ENCODE measurements at places on chromosomes 12 and 14.

DNA sequence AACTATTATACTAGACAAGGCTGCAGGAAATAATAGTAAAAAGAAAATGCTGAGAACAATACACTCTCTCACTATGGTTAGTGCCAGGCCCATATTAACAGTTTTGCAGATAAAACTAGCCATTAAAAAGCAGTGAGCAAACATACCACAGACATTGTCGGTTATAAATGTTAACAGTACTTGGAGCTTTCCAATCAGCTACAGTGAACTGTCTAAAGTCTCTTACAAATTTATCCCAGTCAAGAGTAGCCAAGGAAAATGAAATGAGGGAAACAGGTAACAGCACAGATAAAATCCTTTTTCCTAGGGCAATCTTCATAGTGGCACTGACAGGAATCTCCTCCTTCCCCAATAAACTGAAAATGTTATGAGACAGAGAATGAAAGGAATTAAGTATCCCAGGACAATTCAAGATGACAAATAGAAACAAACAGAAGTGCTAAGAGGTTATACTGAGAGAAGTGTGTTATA is 30.8 kb downstream of the PAWR start:
- DNase-seq = no peak

DNA sequence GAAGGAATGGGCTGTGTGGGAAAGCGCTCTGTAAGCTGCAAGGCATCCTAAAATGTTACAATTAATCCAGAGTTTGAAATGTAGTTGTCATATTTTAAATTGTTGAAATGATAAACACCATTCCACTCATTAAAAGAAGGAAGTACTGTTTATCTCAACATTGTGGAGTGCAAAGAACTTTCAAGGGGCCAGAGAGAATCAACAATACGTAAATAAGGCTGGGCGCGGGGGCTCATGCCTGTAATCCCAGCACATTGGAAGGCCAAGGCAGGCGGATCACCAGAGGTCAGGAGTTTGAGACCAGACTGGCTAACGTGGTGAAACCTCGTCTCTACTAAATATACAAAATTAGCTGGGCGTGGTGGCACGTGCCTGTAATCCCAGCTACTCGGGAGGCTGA is 24.5 kb downstream of the NR1H4 start:
- no peak for DNase-seq

DNA sequence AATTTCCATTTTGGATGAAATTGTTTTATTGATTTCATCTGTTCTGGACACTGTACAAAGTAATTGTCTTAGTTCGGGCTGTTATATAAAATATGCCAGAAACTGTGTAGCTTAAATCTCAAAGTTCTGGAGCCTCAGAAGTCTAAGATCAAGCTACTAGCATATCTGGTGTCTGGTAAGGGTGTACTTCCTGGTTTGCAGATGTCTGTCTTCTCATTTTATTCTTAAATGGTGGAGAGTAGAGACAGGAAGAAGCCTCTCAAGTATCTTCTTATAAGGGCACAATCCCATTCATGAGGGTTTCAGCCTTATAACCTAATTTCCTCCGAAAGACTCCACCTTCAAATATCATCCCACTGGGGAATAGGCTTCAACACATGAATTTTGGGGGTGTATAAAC is 51.3 kb downstream of the MON2 start:
- no peak for DNase-seq

GRCh38 chr12:121797937-121798786 is 4.7 kb upstream of the RHOF start:
- no peak for DNase-seq

DNA sequence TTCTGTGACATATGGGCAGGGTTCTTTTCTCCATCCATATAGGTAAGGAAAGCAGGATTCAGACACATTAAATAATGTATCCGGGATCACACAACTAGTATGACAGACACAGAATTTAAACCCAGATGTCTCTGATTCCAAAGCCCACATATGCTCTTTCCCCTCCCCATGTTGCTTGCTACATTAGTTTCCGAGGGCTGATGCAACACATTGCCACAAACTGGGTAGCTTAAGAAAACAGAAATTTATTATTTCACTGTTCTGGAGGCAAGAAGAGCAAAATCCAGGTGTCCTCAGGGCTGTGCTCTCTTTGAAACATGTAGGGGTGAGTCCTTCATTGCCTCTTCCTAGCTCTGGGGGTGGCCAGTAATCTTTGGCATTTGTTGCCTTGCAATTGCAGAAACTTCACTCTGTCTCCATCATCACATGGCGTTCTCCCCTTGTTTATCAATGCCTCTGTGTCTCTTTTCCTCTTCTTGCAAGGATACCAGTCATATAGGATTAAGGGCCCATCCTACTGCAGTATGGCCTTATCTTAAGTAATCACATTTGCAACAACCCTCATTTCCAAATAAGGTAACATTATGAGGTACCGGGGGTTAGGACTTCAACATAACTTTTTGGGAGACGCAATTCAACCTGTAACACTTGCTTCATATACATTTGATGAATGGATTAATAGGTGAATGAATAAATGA is 83.0 kb upstream of the CCND2 start:
- DNase-seq = no peak

DNA sequence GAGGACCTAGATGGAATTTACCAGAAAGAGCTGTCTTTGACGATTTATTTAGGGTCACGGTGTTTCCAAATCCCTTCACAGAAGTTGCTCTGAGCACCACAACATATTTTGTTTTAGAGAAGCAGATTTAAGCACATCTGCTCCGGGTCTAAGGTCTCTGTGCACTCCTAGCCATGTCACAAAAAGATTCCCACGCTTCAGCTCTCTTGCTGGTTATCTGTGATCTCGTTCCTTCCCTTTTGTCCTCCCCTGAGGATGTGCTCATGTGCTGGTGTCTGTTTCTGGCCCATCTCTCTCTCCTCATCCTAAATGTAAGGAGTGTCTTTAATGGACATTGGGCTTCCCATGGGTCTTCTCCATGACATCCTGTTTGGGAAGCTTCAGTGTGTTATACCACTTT is 53.7 kb upstream of the GNPNAT1 start:
- DNase-seq = no peak

- no peak for DNase-seq
Observed at GRCh38 chr12:85310025-85310424, 30.0 kb downstream of the ALX1 start.

GRCh38 chr14:95514131-95515079 is 2.0 kb downstream of the SYNE3 start:
- DNase-seq = no peak

- DNase-seq = no peak
Observed at GRCh38 chr14:90663140-90663539, 153.1 kb downstream of the TTC7B start.

- no peak for DNase-seq
Observed at GRCh38 chr12:96121271-96121711, 72.9 kb upstream of the ELK3 start.

- DNase-seq = no peak
Observed at GRCh38 chr14:63432228-63432627, 110.9 kb downstream of the PPP2R5E start.

GRCh38 chr14:96902004-96902403 is 104.8 kb downstream of the VRK1 start:
- no peak for DNase-seq

- no peak for DNase-seq
Observed at GRCh38 chr14:54322701-54323337, 74.0 kb upstream of the CDKN3 start.

DNA sequence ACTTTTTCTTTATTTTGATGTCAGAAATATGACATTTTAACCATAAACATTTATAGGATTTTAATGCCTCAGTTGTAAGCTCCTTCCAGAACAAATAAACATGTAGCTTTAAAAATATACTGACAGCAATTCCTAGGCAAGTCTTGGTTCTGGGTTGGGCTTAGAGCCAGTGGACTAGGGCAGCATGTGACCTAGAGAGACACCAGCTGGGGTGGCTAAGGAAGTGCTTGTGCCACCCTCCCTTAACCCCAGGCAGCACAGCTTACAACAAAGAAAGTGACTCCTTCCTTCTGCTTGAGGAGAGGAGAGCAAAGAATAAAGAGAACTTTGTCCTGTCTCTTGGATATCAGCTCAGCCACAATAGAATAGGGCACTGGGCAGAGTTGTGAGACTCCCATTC is 61.6 kb upstream of the KTN1 start:
- no peak for DNase-seq

DNA sequence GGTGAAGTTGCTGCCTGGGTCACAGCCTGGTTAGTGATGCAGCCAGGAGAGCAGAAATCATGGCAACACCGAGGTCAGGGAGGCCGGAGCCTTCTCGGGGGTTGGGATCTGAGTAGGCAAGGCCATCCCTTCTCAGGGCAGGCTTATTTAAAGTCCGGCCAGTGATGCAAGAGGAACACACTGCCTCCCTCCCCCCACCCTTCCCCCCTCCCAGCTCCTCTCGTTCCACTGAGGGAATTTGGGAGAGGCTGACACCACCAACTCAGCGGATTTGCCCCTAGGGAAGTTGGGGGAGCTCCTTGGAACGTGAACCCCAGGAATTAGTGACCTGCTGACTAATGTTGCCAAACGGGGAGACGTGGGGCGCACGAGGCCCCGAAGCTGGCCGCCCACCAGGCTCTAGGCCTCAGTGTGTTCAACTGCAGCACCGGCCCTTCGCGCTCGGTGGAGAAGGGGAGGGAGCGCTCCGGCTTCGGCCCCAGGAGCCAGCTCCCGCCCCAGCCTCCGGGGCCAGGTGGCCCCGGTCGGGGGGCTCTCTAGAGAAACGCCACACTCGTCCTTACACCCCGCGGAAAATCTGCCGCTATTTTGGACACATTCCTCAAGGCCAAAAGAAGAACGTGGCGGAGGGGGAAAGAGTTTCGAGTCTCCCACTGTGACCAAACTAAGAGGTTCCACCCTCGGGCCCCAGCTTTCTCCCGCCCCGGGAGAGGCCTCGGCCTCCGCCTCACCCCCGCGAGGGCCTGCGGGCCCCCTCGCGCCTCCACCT is 1.6 kb downstream of the CTDSP2 start:
- DNase-seq = no peak

DNA sequence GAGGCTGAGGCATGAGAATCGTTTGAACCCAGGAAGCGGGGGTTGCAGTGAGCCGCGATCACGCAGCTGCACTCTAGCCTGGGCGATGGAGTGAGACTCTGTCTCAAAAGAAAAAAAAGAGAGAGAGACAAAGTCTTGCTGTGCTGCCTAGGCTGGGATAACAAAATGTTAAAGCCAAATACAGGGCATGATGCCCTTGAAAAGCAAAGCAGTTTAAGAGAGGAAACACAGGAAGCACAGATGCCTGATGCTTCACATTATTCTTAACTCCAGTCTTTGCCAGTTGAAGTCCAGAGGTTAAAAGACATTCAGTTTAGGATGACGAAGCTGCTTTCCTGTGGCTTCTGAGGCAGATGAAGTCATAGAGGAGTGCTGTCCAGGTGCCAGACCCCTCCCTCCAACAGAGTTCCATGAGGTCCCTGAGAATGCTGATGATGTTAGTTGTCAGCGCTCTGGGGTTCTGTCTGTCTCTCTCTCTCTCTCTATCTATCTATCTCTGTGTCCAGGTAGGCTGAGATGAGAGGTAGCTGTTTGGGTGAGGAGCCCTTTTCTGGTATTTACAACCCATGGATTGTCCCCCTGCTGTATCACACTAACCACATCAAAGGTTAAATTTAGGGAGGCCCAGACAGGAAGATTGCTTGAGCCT is 4.9 kb upstream of the MRPL52 start:
- no peak for DNase-seq

- DNase-seq = no peak
Observed at GRCh38 chr12:89760783-89761182, 52.1 kb upstream of the ATP2B1 start.

- no peak for DNase-seq
Observed at GRCh38 chr12:97257726-97258125, 204.9 kb upstream of the RMST start.

- DNase-seq = no peak
Observed at GRCh38 chr14:89491711-89492381, 74.8 kb upstream of the FOXN3 start.
